Kidney (tissue), 22 donors: ENCODE measurements at places on chromosomes 1 and 21. TPM values are rescaled to one million over a fixed set of nuclear protein-coding genes. Genes with fewer than 3 reads are reported as not detected.

The MYBPHL gene
- total RNA-seq: 0.19 TPM

The NES gene
- 50.7 TPM for total RNA-seq

The TTF2 gene
- total RNA-seq: 19.0 TPM

The LBR gene
- 80.2 TPM for total RNA-seq

The ASB17 gene
- total RNA-seq: not detected

The MYCL gene
- total RNA-seq: 4.2 TPM

The FAM167B gene
- 19.6 TPM for total RNA-seq

The RAVER2 gene
- total RNA-seq: 9.4 TPM

The DHCR24 gene
- total RNA-seq: 91.7 TPM

The LCK gene
- 10.3 TPM for total RNA-seq

The CHIA gene
- not detected for total RNA-seq

The CD1D gene
- total RNA-seq: 3.2 TPM

The KIF26B gene
- total RNA-seq: 10.7 TPM

The GBP5 gene
- total RNA-seq: 7.3 TPM

The KPRP gene
- not detected for total RNA-seq

The ANGPTL1 gene
- 24.5 TPM for total RNA-seq

The SV2A gene
- 4.5 TPM for total RNA-seq

The OPTC gene
- total RNA-seq: not detected

The ATP1A1 gene
- 2,241 TPM for total RNA-seq

The FBLIM1 gene
- 89.3 TPM for total RNA-seq

The C4BPA gene
- total RNA-seq: 45.7 TPM

The OR6N1 gene
- not detected for total RNA-seq

The CAMK1G gene
- 1.4 TPM for total RNA-seq

The LRRIQ3 gene
- total RNA-seq: 1.6 TPM

The SPRR2A gene
- 0.60 TPM for total RNA-seq

The OLFML2B gene
- 6.7 TPM for total RNA-seq

The PMVK gene
- 42.0 TPM for total RNA-seq

The NECTIN4 gene
- total RNA-seq: 12.8 TPM

The HSF2BP gene
- 0.60 TPM for total RNA-seq

The CFAP57 gene
- 2.3 TPM for total RNA-seq

The THRAP3 gene
- 102 TPM for total RNA-seq

The FCGR3A gene
- 41.7 TPM for total RNA-seq

The PODN gene
- total RNA-seq: 8.1 TPM

The PGLYRP3 gene
- total RNA-seq: not detected

The PRMT2 gene
- 100 TPM for total RNA-seq

The CLCNKB gene
- total RNA-seq: 60.6 TPM

The APP gene
- 1,303 TPM for total RNA-seq

The ASAP3 gene
- 37.8 TPM for total RNA-seq

The OR2T2 gene
- 0.28 TPM for total RNA-seq

The CHI3L2 gene
- total RNA-seq: 27.2 TPM

The C8A gene
- total RNA-seq: 0.09 TPM

The MTMR11 gene
- total RNA-seq: 24.7 TPM

The CREB3L4 gene
- total RNA-seq: 10.9 TPM
